ENCODE measurements at places on chromosomes 7 and 10.

GRCh38 chr7:142793156-142793555 lies 22.4 kb downstream of the PRSS2 start:
- no peak overlapping the region for H3K27ac ChIP-seq
- DNase-seq = no peak
- H3K27me3 ChIP-seq = peaks cover 5% of the 10 kb centered on the region
- H3K36me3 ChIP-seq = no peaks in the 10 kb centered on the region
- H3K4me1 ChIP-seq = peaks cover 21% of the 10 kb centered on the region
- no peak overlapping the region for H3K4me3 ChIP-seq

DNA sequence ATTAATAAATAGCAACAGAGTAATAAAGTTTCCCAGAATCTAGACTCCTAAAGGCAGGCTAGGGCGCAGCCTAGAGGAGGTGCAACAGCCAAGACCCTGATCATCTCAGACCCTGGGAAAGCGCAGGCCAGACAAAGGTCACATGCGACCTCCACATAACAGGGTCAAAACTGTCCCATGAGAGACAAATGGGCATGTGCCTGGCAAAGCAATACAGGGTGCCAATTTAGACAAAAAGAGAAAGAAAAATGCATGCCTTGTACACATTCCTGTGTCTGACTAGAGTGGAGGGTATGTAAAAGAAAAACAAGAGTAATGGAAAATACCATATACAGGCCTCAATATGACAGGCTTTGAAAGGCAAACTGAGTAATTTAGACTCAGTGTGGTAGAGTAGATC lies 22.2 kb downstream of the MPP7 start:
- no peaks in the 10 kb centered on the region for H3K27me3 ChIP-seq
- H3K27ac ChIP-seq = peak overlapping the region; percentile 87
- DNase-seq = no peak
- no peak overlapping the region for H3K4me3 ChIP-seq

- no peak overlapping the region for H3K4me3 ChIP-seq
- no peaks in the 10 kb centered on the region for H3K36me3 ChIP-seq
- no peaks in the 10 kb centered on the region for H3K4me1 ChIP-seq
- no peaks in the 10 kb centered on the region for H3K27me3 ChIP-seq
- no peak overlapping the region for H3K27ac ChIP-seq
Observed at GRCh38 chr10:20976891-20977290, 79.8 kb upstream of the NEBL start.

DNA sequence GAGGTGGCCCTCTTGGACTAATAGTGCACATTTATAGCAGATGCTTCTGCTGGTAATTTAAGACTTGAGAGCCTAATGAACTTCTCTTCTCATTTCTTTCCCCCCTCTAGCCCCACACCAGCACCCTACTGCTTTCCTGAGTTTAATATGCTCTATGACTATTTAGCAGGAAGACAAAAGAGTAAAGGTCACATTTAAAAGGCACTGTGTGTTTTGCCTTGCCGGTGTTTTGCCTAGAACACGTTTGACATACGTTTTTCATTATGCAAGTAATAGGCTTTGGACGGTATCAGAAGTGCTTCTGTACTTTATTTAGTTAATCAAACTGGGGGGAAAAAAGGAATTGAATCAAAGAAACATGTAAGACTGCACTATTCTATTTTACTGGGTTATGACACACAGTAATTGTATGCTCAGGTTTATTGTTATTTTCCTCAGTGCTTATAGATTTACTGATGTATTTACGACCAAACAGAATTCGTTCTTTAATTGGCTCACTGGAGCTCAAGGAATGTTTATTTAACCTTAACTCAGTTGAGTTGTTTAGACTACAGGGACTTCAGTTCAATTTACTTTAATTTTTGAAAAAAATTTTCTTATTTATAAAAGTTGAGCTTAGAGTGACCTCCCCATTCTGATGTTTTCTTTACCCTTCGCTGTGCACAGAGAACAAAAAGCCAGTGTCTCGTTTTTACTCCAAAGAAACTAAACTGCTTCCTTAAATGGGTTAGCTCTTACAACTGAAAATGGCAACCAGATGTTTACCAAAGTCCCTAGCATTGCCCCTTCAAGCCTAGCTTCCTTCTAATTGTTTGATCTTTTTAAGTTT lies 35.4 kb downstream of the CPED1 start:
- peak overlapping the region; percentile 56 for H3K27ac ChIP-seq
- H3K27me3 ChIP-seq = no peaks in the 10 kb centered on the region
- no peak for DNase-seq
- peak overlapping the region; percentile 17 for H3K4me3 ChIP-seq

GRCh38 chr10:121947343-121948330 lies 19.8 kb upstream of the ATE1 start:
- no peak overlapping the region for H3K4me3 ChIP-seq
- H3K27me3 ChIP-seq = no peaks in the 10 kb centered on the region
- peaks cover 4% of the 10 kb centered on the region for H3K36me3 ChIP-seq
- H3K4me1 ChIP-seq = peaks cover 7% of the 10 kb centered on the region

GRCh38 chr7:35533902-35534301 lies 161.0 kb downstream of the HERPUD2 start:
- H3K4me3 ChIP-seq = no peak overlapping the region
- no peak overlapping the region for H3K27ac ChIP-seq
- DNase-seq = no peak

DNA sequence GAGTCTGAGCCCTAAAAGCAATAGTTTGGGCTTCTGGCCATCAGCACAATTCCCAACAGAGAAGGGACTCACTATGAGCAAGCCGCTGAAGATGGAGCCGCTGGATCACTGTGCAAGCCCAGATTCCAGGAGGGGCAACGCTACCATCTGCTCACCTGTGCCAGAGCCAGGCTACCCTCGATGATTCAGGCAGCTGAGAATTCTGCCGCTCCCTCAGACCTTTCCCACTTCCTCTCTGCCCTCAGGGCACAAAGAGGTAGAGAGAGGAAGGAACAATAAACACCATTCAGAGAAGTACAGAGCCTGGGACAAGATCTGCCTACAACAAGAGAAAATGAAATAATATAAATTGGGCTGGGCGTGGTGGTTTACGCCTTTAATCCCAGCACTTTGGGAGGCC lies 98.1 kb downstream of the MYOF start:
- H3K27me3 ChIP-seq = no peaks in the 10 kb centered on the region
- H3K27ac ChIP-seq = peak overlapping the region; percentile 73
- no peak for DNase-seq
- H3K4me3 ChIP-seq = no peak overlapping the region
- H3K4me1 ChIP-seq = peaks cover 31% of the 10 kb centered on the region

GRCh38 chr7:26199301-26200037 lies 1.1 kb downstream of the HNRNPA2B1 start:
- H3K4me3 ChIP-seq = peak overlapping the region; percentile 98
- peak overlapping the region; percentile 100 for H3K27ac ChIP-seq

DNA sequence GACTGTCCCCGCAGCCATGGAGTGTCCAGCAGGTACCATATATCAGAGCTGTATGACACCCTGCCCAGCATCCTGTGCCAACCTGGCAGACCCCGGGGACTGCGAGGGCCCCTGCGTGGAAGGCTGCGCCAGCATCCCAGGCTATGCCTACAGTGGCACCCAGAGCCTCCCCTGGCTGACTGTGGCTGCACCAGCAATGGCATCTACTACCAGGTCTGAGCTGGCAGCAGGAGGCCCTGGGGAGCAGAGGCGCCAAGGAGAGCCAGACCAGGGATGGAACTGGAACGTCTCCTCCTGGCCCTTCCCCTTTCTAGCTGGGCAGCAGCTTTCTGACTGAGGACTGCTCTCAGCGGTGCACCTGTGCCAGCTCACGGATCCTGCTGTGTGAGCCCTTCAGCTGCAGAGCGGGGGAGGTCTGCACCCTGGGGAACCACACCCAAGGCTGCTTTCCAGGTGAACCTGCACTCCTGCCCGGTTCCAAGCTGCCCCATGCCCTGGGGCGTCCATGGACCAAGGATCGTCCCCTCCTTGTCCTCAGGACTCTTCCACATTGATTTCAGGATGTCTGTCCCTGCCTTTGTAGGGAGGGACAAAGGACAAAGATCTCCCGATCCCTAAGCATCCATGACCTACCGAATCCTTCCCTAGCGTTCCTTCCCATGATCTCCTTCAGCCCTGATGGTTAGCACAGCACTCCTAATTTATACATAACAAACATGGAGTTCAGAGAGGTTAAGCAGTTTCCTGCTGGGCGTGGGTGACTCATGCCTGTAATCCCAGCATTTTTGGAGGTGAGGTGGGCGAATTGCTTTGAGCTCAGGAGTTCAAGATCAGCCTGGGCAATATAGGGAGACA lies 33.3 kb downstream of the EPHB4 start:
- no peaks in the 10 kb centered on the region for H3K4me1 ChIP-seq
- no peak overlapping the region for H3K27ac ChIP-seq
- H3K36me3 ChIP-seq = no peaks in the 10 kb centered on the region
- no peak for DNase-seq

GRCh38 chr10:71582019-71582418 lies 137.6 kb downstream of the C10orf105 start:
- no peaks in the 10 kb centered on the region for H3K27me3 ChIP-seq
- H3K27ac ChIP-seq = no peak overlapping the region
- H3K4me3 ChIP-seq = no peak overlapping the region
- no peaks in the 10 kb centered on the region for H3K36me3 ChIP-seq
- DNase-seq = no peak
- no peaks in the 10 kb centered on the region for H3K4me1 ChIP-seq

GRCh38 chr10:60952846-60953220 lies 8.8 kb upstream of the RHOBTB1 start:
- H3K36me3 ChIP-seq = no peaks in the 10 kb centered on the region
- H3K4me1 ChIP-seq = no peaks in the 10 kb centered on the region
- no peak overlapping the region for H3K4me3 ChIP-seq

DNA sequence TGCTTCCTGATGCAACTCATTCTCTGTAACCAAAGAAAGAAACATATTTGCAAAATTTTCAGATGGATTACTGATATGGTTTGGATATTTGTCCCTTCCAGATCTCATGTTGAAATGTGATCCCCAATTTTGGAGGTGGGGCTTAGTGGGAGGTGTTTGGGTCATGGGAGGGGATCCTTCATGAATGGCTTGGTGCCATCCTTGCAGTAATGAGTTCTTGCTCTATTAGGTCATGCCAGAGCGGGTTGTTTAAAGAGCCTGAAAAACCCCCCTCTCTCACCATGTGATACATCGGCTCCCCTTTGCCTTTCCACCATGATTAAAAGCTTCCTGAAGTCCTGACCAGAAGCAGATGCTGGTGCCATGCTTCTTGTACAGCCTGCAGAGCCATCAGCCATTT lies 43.8 kb upstream of the PRKG1 start:
- H3K4me3 ChIP-seq = no peak overlapping the region
- H3K4me1 ChIP-seq = peaks cover 85% of the 10 kb centered on the region
- H3K27ac ChIP-seq = peak overlapping the region; percentile 83

DNA sequence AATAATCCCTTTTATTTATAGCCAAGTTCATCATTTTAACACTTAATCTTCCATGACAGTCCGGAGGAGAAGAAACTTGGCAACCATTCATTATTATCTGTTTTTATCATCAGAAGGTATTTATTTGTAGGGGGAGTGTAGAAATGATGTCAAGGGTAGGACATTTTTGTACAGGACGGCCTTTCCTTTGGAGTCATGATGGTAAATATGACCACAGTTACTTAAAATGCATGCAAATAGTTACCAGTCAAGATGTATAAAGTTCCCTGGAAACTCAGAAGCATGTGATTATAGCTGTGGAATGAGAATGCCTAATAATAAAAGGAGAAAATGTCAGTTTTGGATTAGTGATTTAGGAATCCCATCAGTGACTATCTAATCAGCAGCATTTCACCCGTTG lies 183.1 kb upstream of the PRPS1L1 start:
- H3K4me3 ChIP-seq = no peak overlapping the region
- H3K4me1 ChIP-seq = peaks cover 2% of the 10 kb centered on the region
- no peak overlapping the region for H3K27ac ChIP-seq
- no peak for DNase-seq

GRCh38 chr7:12731214-12731656 lies 43.8 kb downstream of the ARL4A start:
- H3K4me3 ChIP-seq = no peak overlapping the region
- peaks cover 8% of the 10 kb centered on the region for H3K4me1 ChIP-seq
- H3K27me3 ChIP-seq = no peaks in the 10 kb centered on the region
- no peak for DNase-seq
- no peak overlapping the region for H3K27ac ChIP-seq

DNA sequence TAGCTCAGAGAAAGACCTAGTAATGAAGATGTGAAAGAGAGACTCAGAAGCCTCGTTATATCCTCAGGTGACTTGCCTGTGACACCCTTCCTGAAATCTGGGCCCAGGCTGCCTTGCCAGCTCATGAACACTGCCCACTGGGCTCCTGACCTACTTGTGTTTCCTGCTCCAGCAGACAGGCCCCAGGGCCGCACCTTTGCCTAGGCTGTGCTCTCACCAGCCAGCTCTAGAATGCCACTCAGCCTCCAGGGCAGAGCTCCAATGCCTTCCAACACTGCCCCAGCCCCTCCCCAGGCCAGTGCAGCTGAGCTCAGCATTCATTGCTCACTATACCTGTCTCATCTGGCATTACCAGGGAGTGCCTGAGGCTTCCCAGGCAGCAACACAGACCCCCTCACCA lies 94.3 kb downstream of the DLG5 start:
- no peak for DNase-seq
- no peaks in the 10 kb centered on the region for H3K27me3 ChIP-seq
- H3K36me3 ChIP-seq = peaks cover 61% of the 10 kb centered on the region
- no peaks in the 10 kb centered on the region for H3K4me1 ChIP-seq
- no peak overlapping the region for H3K27ac ChIP-seq

GRCh38 chr7:47757921-47758411 lies 176.1 kb upstream of the TNS3 start:
- peak; percentile 66 for DNase-seq
- H3K27me3 ChIP-seq = no peaks in the 10 kb centered on the region
- peak overlapping the region; percentile 16 for H3K4me3 ChIP-seq
- peaks cover 19% of the 10 kb centered on the region for H3K4me1 ChIP-seq

GRCh38 chr10:110498087-110498981 lies 627 bp downstream of the DUSP5 start:
- no peaks in the 10 kb centered on the region for H3K27me3 ChIP-seq
- H3K4me1 ChIP-seq = peaks cover 27% of the 10 kb centered on the region
- H3K36me3 ChIP-seq = no peaks in the 10 kb centered on the region
- peak overlapping the region; percentile 85 for H3K4me3 ChIP-seq

DNA sequence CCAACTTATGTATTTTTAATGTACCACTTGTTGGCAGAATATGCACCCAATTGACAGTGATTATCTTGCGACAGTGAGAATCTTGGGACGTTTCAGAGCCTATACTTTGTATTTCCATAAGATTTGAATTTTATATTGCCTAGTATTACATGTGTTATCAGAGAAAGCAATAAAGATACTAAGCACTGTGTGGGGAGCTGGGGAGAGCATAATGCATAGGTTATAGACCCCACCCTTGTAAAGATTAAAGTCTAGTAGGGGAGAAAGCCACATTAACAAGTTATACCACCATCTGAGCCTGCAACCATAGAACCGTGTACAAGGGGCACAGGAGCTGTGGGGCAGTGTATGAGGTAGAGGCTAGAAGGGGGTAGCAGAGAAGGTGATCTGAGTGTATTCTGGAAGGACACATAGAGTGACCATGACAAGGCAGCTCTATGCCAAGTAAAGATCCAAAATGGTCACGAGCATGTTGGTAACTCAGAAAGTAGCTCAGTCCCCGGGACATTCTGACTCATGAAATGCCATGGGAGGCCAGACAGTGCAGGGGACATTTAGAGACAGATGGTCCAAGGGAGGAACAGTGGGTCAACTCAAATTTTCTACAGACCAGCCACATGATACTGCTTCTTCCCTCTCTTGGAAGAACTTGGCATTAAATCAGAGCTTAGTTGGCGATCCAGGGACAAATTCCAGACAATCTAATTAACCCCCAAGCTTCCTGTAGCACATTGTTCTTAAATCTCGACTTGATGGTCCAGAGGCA lies 84.5 kb downstream of the ADRA2A start:
- H3K4me3 ChIP-seq = no peak overlapping the region
- no peaks in the 10 kb centered on the region for H3K27me3 ChIP-seq
- H3K36me3 ChIP-seq = no peaks in the 10 kb centered on the region
- DNase-seq = no peak
- no peak overlapping the region for H3K27ac ChIP-seq

- no peak overlapping the region for H3K27ac ChIP-seq
- no peaks in the 10 kb centered on the region for H3K36me3 ChIP-seq
- H3K27me3 ChIP-seq = no peaks in the 10 kb centered on the region
- no peaks in the 10 kb centered on the region for H3K4me1 ChIP-seq
Observed at GRCh38 chr7:36748017-36748487, 23.8 kb upstream of the AOAH start.
